ENCODE measurements at places on chromosomes 13 and 19.

- DNase-seq = no peak
Measured at GRCh38 chr13:80441968-80442367, 101.0 kb upstream of the SPRY2 start.

GRCh38 chr13:50037788-50038187, 22.5 kb downstream of the KCNRG start:
- no peak for DNase-seq

- no peak for DNase-seq
Measured at GRCh38 chr19:33375156-33375836, 1.8 kb downstream of the CEBPG start.

GRCh38 chr13:20525144-20525600, 485 bp downstream of the CRYL1 start:
- DNase-seq = no peak

- DNase-seq = no peak
Measured at GRCh38 chr13:73551736-73552135, 492.9 kb downstream of the KLF5 start.

GRCh38 chr19:14015524-14016035, 9.5 kb upstream of the RFX1 start:
- no peak for DNase-seq

GRCh38 chr19:2043251-2043641, 7.8 kb downstream of the MKNK2 start:
- DNase-seq = no peak

DNA sequence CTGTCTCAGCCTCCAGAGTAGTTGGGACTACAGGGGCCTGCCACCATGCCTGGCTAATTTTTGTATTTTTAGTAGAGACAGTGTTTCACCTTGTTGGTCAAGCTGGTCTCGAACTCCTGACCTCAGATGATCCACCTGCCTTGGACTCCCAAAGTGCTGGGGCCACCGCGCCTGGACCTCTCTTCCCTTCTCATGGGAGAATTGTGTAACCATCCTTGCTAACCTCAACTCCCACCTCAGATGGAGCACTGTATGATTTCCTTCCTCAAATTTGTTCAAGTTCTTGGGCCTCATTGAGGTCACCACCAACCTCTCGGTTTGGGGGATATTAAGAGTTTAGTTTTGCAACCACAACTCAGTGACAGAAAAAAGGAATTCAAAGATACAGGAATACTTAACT, 10.7 kb downstream of the LILRA5 start:
- DNase-seq = no peak

DNA sequence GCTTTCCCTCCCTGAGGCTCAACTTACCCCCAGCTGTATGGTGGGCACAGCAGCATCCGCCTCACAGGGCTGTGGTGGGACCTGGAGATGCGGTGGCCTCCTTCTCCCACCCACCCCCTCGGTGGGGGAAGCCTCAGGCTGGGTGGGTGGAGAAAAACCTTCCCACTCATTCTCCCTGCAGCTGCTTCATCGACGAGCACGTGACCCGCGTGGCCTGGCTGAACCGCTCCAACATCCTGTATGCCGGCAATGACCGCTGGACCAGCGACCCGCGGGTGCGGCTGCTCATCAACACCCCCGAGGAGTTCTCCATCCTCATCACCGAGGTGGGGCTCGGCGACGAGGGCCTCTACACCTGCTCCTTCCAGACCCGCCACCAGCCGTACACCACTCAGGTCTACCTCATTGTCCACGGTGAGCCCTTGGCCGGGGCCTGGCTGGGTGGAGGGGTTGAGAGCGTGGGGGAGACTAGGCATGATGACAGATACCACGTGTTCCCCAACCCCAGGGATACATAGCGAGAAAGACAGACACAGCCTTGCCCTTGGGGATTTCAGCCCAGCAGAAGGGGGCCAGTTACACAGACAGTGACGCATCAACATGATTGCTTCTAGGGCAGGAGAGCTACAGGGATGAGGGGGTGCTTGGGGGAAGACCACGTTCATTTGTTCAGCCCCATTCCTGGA, 12.2 kb downstream of the IGLON5 start:
- no peak for DNase-seq

GRCh38 chr19:19348266-19348665, 27.6 kb downstream of the MAU2 start:
- DNase-seq = no peak

Data from AG10803 (cell line).